Activated CD4-positive, alpha-beta T cell treated with anti-CD3 and anti-CD28 coated beads for 36 hours (primary cell): ENCODE measurements at places on chromosomes 6 and 20. TPM values are rescaled to one million over a fixed set of nuclear protein-coding genes. Genes with fewer than 3 reads are reported as not detected.

- DNase-seq: no peak
Measured at GRCh38 chr6:132598473-132598872, 8.9 kb upstream of the TAAR5 start.

- DNase-seq: no peak
Measured at GRCh38 chr6:46676604-46677313, 10.9 kb upstream of the TDRD6 start.

DNA sequence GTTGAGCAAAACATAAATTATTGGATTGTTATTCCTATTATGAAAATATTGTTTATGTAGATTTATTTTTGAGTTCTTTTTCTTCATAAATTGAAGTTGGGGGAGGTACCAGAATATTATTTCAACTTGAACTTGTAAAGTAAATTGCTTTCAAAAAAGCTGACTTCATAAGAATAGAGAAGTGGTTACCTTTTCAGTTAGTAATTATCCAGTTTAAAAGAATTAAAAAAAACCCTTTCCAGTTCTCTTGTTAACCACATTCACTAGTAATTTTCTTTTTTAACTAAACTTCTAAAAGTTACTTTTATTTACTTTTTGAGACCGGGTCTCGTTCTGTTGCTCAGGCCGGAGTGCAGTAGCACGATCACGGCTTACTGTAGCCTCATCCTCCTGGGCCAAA, 124.3 kb downstream of the CDKAL1 start:
- DNase-seq: no peak

GRCh38 chr6:80872951-80873308, 766.5 kb downstream of the BCKDHB start:
- DNase-seq: no peak

DNA sequence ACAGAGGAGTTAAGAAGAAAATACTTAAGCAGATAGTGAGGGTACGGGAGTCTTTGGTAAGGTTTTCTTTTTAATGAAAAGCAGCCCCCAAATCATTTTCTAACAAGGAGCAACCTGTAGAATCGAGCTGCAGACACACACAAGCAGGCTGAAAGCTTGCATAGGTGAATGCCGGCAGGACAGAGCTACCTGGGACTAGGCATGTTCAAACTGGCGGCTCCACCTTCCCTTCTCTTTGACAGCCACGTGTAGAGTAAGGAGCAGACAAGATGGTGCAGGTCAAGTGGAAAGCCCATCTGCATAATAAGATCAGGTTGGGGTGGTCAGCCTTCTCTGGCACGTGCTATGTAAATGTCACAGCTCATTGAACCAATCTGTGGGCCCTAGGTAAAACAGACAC, 1292.4 kb downstream of the EPHA7 start:
- no peak for DNase-seq

- no peak for DNase-seq
Measured at GRCh38 chr6:6402591-6402990, 82.1 kb upstream of the F13A1 start.

DNA sequence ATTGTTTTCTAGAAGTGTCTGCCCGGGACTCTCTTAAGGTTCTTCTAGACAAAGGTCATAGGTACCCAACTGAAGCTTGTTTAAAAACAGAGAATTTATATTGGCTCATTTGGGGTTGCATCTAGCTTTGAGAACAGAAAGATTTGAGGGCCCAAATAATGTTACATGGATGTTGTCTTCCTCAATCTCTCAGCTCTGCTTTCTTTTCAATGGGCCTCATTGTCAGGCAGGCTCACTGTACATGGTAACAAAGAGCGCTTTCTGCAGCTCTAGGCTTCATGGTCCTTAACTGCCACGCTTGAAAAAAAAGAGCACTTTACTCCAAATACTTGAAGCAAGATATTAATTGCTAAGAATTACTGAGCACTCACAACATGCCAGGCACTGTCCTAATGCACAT, 22.2 kb downstream of the NHLRC1 start:
- no peak for DNase-seq

GRCh38 chr6:137571854-137572253, 77.7 kb upstream of the OLIG3 start:
- DNase-seq: peak; percentile 77

DNA sequence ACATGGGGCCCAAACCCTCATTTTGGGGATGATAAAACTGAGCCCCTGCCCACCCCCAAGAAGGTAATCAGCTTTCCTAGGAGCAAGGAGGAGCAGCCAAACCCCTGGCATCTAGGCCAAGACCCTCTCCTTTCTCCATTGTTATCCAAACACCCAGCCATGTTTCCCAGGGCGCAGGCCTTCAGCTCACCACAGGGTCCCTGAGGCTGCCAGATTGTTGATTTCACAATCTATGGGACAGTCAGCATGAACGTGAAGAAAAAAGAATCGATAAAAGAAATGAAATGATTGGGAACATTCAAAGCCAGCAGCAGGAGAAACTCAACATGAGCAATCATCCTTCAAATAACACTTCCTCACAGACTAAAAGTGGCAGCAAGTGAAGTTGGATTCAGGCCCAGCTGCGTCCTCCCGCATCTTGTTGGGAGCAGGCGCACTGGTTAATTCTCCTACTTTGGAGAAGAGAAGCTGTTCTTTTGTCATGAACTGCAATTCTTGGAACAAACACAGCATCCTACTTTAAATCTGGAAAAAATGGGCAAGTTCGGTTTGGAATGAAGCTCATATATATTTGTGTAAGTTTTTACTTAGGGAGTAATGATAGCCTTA, 241.8 kb upstream of the PRDM1 start:
- no peak for DNase-seq

DNA sequence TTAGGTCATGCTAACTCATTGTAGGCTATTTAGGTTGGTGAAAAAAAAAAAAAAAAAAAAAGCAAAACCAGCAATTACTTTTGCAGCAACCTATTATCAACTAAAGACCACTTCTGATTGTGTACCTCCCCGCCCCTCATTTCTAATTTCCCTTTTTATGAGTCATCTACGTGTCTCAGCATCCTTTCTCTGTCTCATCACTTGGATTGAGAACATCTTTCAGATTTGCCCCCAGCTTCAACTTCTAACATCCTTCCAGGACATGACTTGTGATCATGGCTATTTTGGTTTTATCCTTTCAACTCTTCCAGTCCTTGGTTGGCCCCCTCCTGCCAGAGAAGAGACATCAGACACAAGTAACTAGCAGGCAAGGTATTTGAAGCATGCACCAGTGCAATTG, 156.7 kb upstream of the CCN2 start:
- DNase-seq: no peak

DNA sequence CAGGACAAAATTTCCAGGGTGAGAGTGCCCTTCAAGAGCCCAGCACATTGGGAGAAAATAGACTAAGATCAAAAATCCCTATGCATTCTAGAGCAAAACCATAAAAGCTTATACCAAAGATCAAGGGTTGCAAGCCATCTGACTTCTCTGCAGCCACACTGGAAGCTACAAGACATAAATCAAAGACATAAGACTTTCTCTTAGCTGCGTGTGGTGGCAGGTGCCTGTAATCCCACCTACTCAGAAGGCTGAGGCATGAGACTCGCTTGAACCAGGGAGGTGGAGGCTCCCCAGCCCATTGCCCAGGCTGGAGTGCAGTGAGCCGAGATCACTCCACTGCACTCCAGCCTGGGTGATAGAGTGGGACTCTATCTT, 91.9 kb upstream of the NXT1 start:
- no peak for DNase-seq

DNA sequence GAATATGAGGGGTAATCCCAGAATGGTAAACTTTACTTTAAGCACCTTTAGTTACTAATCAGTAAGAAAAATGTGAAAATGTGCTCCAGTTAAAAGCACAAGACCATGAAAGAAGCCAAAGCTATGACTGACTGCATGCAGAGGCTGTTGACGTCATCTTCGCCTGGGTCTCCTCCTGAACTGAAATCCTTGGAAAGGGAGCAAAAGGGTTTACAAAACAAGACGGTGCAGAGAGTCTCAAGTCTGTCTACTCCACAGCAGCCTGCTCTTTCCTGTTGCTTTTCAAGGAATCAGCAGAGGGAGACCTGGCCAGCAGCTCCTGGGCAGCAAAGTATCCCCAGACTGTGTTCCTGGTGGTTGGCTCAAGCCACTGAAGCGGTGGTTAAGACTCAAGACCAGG, 10.2 kb downstream of the FKBP1A start:
- no peak for DNase-seq

DNA sequence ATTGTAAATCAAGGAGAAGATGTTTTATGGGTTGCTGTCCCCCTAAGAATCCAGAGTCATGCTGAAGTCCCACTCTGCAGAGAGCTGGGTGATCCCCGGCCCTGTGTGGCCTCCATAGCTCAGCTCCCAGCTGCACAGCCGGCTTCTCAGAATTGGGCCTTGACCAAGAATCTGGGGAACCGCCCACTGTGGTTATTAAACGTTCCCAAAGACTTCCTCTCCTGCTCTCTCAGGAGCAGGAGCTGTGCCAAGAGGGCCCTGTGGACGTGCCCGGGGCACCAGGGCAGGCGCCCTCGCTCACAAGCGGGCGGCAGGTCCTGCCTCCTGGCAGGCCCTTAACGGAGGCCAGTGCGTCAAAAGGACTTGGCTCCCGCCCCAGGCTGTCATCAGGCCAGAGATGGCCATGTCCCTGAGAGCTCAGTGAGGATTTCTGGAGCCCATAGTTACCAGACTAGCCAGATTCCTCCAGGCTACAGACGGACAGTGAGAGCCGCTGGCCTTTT, 30.4 kb downstream of the ZC3H12D start:
- DNase-seq: no peak

DNA sequence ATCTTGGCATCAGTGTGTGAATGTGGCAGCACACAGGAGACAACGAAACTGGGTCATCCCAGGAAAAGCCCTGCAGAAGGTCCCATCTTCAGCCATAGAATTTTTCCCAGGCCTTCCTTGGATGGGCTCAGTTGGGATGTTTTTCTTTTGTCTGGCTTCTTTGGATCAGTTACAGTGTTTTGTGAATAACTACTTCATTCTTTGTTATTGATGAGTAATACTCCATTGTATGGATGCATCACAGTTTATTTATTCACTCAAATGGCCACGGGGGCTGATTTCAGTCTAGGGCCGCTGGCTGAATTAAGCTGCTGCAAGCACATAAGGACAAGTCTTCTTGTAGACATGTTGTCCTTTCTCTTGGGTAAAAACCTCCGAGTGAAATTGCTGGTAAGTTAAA, 81.3 kb upstream of the CD93 start:
- DNase-seq: no peak

HNF4A gene
- total RNA-seq: not detected

DNA sequence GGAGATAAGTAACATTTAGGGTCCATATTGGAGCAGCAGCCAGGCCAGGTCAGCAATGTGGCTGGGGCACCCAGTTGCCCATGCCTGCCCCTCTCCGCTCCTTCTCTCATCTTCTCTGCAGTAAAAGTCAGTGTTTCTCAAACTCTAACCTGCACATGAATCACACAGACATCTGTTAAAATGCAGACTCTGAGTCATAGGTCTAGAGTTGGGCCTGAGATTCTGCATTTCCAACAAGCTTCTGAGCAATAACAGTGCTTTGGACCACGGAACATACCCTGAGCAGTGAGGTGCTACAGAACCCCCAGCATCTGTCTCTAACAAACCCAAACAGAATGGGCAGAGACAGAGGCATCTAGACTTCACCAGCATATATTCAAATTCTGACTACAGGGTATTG, 10.1 kb downstream of the PHF10 start:
- DNase-seq: no peak

DNA sequence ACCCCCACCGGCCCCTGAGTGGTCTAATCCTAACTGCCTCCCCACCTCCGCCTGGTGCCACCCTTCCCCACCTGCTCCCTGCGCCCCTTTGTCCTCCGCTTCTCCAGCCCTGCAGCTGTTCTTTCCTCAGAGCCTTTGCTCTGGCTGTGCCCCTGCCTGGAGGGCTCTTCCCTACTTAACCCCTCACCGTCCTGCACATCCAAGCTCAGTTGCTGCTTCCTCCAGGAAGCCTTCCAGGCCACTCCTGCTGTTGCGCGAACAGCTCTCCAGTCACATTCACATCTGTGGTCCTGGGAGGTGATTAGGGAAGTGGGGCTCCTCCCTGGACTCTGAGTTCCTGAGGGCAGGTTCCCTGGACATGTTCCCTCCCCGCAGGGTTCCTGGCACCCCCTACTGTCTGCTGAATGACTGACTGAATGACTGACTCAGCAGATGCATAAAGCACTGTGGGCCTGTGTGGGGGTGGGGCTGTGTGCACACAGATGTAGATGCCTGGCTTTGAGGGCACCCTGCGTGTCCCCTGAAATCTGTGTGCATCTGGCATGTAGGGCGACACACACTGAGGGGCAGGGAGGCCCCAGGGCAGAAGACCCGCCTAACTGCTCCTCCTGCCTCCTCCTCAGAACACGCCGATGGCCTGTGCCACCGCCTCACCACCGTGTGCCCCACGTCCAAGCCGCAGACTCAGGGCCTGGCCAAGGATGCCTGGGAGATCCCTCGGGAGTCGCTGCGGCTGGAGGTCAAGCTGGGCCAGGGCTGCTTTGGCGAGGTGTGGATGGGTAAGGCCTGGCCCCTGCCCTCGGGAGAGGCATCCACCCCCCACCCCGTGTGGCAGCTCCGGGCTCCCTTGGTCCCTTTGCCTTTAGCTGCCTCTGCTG, 51.4 kb downstream of the SRC start:
- no peak for DNase-seq
